ENCODE measurements at places on chromosomes 4 and X.

GRCh38 chr4:113958766-113959538, 20.5 kb downstream of the ARSJ start:
- DNase-seq = no peak

DNA sequence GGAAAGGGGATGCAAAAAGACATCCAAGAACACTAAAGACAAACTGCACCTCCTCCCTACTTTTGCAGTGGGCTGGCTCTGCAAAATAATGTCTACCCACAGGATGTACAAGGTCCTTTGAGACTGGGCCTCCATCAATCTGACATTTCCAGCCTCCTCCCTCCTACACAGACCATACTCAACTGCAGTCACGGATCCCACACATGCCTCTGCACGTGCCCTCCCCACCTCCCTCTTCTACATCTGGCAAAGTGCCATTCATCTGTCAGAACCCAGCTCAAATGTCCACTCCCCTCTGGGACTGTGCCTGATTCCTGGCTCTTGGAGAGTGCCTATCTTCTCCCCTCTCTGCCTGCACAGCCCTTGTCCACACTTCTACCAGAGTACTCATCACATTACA, 50.3 kb downstream of the CHRDL1 start:
- DNase-seq = no peak

DNA sequence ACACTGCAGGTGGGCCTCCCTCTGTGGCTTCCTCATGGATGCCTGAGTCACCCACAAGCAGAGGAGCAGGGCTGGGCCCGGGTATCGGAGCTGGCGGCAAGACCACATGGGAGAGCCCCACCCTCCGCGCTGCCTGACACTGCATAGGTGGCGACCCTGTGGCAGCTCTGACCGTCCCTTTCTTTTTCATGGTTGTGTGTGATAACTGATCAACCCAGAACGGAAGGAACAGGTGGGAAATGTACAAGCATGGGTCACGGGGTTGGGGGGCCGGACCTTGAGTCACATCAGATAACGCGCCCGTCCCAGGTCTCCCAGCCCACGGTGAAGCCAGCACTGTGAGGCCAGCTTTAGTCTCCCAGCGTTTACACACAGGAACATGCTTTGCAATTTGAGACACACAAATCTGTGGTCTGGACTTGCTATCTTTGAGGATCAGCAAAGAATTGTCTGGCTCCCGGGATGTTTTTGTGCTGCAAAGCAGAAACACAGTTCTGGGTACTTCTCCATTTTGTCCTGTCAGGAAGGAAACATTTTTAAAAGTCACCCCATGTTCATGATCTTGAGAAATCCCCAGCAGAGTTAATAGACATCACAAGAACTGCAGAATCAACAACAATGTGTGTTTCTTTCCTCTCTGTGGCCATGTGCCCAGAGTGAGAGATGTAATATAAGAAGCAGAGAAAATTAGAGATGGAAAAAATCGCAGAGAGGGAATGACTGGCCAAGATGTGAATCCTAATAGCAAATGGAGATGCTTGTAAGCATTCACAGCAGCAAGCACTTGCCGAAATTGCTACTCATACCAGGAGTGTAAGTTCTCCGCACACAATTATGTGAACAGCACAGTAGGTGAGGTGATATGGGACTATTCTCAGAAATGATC, 70.1 kb upstream of the CBR4 start:
- no peak for DNase-seq

- no peak for DNase-seq
Observed at GRCh38 chrX:24025741-24026403, 1.1 kb downstream of the KLHL15 start.

- no peak for DNase-seq
Observed at GRCh38 chrX:150436195-150436594, 73.1 kb downstream of the MAMLD1 start.

DNA sequence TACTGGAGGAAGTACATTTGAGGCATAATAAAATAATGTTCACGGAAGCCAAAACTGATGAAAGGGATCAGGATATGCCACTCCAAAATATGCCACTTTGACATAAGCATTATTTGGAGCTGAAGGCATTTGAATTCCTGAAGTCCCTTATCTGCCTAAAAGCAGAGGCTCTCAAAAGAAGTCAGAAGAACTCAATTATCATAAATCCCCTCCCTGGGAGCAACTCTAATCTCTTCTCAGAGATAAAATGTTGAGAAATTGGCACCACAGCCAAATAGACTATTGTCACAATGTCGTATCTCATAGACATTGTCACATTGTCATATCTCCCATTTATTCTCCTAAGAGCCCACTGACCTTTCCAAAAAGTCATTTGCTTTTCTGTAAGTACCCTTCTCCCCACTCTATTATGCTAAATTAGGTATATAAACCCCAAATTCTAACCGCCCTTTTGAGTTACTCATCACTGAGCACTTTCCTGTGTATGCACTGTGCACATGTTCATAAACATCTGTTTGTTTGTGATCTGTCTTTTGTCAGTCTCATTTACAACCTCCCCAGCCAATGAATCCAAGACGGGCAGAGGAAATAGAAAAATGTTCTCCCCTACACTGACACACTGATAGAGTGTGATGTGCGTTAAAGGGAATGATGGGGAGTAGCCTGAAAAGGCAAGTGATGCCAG, 78.5 kb upstream of the NAF1 start:
- DNase-seq = no peak

DNA sequence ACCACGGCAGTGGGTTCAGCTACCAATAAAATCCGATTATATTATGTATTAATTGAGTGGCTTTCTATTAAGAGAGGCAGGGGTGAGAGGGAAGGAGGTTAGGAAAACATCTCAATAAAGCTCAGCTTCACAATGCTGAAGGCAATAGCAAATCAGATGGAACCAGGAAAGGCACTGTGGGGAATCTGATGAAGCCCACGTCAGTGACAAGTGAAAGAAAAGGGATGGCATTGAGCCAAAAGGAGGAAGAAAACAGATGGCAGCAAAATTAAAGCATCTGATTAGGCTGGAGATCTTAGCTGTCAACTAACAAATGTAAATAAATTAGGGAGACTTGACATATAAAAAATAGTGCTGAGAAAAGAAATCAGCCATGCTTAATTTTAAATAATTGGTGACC, 180.9 kb downstream of the RASL11B start:
- no peak for DNase-seq

GRCh38 chrX:19931146-19931545, 43.7 kb upstream of the SH3KBP1 start:
- DNase-seq = no peak

GRCh38 chr4:8215641-8216442, 16.8 kb downstream of the SH3TC1 start:
- DNase-seq = no peak

Measured in stimulated activated CD8-positive, alpha-beta memory T cell treated with anti-CD3 and anti-CD28 coated beads, Interleukin-4, amount 100 ng/mL, for 1 hour (primary cell).